ENCODE measurements at places on chromosomes 5 and 9.

DNA sequence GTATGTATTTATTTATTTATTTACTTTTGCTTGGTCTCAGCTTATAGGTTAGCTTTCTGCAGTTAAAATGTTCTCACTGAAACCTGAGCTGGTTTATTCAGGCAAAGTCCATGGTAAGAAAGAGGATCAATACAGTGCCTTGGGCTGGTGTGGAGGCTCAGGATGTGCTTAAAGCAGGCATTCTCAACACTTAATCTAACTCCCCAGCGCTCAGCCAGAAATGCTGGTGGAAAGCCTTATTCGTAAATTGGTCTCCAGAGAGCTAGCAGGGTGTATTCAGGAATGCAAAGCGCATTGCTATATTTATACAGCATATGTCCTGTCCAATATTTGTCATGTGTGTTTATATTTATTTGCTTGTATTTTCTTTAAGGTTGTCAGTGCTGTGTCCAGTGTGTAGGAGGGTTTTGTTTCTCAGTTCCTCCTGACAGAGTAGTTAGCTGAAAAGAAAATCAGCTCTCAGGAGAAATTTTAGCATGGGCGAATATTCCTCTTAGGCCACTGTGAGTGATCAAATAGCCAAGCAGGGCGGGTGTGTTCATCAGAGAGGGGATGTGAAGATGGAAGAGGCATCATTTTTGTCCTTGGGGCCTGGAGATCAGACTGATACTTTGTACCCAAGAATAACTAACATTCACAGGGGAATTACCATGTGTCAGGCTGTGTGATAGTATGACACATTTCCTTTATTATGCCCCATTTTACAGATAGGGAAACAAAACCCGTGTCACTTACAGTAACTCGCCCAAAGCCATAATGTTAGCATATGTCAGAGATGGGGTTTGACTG lies 65.8 kb downstream of the DOCK2 start:
- no peak for DNase-seq

DNA sequence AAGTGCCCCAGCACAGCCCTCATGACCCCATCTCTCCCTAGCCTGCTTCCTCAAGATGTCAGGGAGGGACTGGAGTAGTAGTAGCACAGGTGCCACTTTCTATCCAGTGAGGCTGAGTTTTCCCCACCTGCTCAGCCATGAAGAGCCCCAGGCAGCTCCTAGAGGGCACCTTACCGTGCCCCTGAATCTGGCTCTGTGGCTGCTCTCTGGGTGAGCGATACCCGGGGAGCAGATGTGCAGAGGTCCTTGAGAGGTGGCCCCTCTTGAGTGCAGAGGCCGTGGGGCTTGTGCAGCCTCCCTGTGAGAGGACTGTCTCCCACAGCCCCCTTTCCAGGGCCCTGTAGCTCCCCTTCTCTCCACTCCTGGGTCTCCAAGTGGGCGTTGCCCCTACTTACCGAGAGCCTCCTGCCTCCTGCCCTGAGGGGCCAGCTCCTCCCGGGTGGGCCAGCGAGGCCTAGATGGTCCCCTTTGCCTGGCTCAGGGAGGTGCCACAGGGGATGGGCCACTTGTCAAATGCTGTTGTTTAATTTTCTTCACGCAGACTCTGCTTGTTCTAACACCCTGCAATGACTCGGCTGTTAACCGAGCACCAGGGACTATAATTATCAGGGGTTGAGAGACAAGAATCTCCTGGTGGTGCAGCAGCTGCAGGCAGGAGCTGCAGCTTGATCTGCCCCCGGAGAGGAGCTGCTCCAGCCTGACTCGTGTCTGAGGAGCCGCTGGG lies 29.6 kb upstream of the PITX1 start:
- no peak for DNase-seq

DNA sequence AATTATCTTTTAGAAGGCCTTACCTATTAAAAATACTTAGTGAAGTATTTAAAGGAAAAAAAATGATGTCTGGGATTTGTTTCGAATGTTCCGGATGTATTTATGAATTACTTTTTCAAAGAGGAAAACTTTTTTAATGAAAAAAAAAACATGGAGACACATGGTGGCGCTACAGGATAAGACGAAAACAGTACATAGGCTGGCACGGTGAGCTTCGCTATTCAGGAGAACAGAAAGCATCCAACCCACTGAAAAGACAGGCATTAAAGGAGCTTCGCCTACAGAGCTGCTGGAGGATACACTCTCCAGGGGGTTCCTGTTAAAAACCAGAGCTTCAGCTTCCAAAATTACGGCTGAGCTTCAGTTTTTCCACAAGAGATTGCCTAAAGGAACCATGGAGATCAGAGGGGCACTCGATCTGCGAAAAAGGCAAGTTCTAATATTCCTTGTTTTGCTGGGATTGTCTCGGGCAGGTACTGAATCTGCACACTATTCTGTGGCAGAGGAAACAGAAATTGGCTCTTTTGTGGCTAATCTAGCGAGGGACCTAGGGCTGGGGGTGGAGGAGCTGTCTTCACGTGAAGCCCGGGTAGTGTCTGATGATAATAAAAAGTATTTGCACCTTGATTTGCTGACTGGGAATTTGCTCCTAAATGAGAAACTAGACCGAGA lies at the start of gene PCDHB14:
Gene PCDHB14 (plus strand): TSS at position 232 of the 672 bp plus-strand sequence. CDS start 163 bp downstream, at position 395.
- no peak for DNase-seq

GRCh38 chr9:84357275-84357674 lies 16.7 kb upstream of the SLC28A3 start:
- DNase-seq = no peak

GRCh38 chr5:143412661-143413342 lies 9.3 kb upstream of the NR3C1 start:
- DNase-seq = no peak

DNA sequence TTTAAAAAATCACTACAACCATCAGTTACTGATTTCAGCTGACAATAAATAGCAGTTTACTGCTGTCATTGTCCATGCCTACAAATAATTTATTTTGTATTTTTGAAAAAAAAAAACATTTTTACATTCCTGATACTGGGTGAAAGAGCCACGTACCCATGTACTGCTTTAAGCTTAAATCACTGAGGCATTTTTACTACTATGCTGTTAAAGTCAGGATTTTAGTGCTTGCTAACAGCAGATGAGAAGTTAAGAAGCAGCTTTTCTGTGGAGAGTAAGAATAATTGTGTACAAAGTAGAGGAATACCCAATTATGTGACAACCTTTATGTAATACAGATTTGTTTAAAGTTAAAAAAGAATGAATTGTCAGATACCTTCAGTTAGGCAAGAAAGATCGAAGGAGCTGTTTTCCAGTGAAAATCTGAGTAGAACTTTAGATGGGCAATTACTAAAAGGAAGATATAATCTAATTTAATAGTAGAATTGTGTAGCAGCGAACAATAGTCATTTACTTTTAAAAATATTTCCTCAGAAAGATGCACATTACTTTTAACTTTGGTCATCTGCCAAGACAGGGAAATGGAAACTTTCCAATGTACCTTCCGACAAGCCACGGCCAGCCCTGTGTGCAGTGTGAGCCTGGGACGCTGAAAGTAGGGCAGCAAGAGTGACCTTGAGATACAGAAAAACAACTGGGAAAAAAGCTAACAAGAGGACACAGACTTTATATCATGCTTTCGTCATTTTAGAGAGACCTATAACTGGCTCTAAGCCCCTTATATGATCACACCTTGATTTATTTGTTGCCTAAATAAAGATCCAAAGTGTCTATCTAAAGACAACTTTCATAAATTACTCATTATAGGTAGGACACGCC lies 39.9 kb downstream of the RHOBTB3 start:
- no peak for DNase-seq

DNA sequence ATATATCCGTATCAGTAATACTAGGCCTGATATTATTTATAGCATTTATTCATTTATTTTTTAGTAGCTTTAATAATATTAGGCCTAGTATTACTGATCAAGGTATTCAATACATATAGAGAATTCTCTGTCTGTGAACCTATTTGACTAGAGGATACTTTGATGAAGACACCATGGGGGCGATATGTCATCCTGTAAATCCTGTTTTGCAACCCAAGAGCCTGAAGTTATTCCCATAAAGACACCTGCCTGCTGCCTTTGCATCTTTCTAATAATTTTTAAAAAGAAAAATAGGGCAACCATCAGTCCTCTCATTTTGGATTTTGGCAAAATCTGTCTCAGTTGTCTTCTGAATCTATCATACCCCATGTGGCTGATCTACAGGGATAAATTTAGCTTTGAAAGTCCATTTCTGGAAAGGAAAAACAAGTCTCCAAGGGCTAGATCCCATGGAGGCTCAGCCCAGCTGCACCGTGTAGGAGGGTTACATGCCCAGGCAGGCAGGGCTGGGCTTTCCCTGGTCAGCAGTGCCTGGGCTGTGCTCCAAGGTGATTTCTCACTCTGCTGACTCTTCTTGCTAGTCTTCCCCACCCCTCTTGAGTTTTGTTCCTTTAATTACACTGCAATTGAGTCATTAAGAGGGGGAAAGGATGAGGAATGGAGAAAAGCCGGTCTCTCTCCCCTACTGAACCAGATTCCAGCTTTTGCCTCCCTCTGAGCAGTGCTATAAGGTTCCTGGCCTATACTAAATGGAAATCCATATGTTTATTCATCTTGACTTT lies 169.0 kb downstream of the TRIM32 start:
- no peak for DNase-seq

- DNase-seq = no peak
These were observed 20.8 kb downstream of the B4GALT1 start for GRCh38 chr9:33146298-33146697.

DNA sequence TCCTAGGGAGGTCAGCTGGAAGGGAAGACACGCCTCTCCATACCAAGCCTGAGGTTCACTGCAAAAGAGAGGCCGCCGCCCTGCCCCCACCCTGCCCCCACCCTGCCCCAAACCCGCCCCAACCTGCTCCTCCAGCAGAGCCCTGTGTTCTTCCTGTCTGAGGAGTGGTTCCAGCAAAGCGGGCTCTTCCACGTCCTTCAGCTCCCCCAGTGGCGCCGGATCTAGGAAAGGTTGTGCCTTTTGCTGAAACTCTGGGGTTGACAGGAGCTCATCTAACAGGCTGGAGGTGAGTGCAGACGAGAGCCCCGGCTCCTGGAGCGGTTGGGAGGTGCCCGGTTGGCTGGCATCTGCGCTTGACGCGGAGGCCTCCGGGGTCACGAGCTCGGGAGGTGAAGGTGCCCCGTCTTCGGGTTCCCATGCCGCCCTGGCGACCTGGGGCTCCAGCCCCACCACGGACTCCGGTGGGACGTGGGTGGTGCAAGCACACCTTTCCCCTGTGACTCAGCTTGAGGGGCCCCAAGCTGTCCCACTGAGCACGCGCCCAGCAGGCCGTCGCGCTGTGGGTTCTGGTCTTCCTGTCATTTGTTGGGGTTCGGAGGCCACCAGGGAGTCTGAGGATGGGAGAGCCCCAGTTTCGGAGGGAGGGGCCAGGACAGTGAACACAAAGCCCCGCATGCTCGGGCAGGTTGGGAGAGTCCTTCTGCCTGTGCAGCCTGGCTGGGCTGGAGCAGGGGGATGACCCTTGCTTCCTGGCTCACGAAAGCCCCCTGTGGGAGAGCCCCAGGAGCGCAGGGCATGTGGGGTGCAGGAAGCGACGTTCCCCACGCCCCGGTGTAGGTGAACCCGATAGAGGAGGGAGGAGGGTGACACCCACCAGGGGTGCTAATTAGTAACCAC lies 1467.1 kb downstream of the FOXD4L5 start:
- peak; percentile 51 for DNase-seq

DNA sequence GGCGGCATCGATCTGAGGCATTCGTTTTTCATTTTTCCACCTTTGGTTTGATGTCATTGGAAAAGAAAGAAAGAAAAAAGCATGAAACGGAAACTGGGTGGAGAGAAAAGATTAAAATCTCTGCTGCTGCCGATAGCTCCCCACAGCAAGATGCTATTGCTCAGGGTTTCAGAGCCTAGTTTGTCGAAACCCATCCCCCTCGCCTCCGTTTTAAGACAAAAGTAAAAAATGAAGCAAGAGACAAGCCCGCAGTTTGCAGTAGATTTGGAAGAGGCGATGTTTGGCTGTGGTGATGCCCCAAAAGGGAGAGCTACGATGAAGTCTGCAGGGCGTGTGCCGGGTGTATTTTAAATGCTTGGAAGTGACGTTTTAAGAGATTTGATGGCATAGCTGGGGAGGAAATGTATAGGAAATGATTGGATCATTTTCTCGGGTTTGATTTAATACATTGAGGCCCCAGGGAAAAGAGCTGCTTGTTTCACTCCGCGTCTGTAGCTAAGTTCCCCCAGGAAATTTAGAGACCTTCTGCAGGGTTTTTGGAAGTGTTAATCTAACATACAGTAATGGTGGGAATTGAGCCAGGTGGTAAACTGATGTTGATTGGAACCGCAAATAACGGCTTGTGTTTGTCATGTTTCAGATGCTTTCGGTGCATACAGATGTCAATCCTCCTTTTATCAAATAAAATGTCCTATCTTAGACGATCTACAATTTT lies 909 bp downstream of the NDFIP1 start:
- DNase-seq = peak; percentile 63

GRCh38 chr9:88355166-88355565 lies 33.1 kb upstream of the SPIN1 start:
- no peak for DNase-seq

DNA sequence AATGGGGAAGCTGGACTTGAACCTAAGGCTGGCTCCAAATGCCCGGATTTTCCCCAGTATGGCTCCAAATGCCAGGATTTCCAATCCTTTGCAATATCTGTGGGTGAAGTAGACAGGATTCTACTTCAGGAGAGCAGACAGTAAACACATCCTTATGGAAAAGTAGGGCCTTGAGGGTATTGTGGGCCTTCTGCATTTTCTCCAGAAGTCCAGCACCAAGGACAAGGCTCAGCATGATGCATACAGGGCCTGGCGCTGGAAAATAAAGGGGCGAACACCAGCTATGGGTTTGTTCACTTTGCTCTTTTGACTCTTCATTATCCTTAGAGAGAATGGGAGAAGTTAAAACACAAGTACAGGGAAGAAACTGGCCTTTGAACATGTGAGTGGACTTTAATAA lies 347.5 kb downstream of the SEMA5A start:
- DNase-seq = no peak

- no peak for DNase-seq
These were observed 71.4 kb upstream of the COL5A1 start for GRCh38 chr9:134570151-134570621.

GRCh38 chr9:68925175-68925574 lies 88.7 kb downstream of the PRKACG start:
- DNase-seq = no peak

- no peak for DNase-seq
These were observed 28.2 kb upstream of the CPLX2 start for GRCh38 chr5:175842951-175843793.

DNA sequence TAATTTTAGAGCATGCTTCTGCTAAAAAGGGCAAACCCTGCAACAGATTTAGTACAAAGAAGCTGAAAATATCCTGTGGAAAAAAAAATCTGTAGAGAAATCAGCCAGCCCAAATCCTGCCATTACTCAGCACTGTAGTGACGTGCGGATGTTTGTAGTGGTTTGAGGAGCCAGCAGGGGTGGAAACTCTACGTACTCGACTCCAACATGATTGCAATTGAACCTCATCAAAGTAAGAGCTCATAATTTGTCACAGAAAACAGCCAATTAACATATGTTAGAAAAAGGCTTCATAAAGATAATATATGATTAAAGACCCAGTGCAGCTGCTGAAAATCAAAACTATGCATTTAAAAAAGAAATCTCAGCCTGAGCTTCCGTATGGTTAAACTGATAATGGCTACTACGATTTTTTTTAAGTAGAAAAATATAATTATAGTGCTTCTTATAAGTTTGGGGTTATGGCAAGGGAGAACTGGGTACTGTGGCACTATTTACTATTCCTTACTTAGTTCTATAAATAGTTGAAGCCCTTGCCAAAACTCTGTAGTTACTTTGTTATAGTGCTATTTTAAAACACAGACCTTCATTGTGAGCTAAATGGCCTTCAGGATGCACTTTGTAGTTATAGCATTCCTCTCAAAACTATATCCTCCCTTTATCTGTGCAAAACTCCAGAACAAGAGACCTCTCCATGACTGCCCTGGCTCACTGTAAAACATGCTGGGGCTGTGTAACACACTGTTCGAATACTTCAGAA lies 49.4 kb downstream of the MEF2C start:
- peak; percentile 39 for DNase-seq

- no peak for DNase-seq
These were observed 36.9 kb downstream of the KIF4B start for GRCh38 chr5:155050384-155051019.
